Endothelial cell of umbilical vein (primary cell): ENCODE measurements at places on chromosomes 4 and X.

DNA sequence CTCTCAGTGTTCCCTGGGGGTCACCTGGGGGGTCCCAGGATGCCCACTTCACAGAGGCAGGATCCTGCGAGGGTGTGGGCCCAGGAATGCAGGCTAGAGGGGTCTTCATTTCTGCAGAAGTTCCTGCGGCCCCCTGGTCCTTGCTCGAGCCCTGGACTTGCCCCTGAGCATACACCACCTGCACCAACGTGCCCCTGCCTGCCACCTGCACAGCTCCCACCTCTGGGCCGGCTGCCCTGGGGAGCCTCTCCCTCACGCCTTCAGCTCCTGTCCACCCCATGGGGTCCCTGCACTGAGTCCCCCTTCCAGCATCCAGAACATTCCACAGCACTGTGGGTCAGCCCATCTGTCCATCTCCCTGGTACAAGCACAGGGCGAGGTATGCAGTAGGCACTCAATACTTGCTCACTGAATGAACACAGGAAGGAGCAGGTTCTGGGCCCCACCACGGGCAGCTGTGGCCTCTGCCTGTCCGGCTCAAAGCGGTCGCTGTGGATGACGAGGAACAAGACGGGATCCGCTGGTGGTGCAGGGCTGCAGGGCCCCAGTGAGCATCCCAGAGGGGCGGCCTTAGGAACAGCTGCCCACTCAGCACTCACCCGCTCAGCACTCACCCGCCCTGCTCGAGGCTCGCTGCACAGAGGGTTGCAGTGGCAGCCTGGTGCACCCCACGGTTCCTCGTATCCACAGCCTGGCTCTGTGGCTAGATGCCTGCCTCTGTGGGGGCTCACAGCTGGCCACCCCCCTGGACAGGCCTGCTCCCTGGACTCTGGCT lies 70.5 kb upstream of the MXD4 start:
- no peak for DNase-seq

DNA sequence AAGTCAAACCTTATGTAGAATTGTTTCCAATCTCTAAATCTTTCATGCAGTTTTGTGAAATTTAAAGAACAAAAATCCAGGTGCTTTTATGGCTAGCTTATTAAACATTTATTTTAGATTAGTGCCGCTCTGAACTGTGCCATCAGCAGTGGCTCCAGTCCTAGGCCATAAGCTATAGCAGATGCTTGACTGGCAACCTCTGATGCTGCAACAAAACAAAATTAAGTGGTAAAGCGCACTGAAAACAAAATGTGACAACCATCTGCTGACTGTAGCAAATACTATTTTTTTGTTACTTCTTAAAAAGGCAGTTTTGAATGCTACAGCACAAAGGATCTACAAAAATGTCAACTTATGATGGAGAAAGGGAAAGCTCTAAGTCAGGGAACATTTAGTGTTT lies 237.4 kb downstream of the DCLK2 start:
- no peak for DNase-seq

DNA sequence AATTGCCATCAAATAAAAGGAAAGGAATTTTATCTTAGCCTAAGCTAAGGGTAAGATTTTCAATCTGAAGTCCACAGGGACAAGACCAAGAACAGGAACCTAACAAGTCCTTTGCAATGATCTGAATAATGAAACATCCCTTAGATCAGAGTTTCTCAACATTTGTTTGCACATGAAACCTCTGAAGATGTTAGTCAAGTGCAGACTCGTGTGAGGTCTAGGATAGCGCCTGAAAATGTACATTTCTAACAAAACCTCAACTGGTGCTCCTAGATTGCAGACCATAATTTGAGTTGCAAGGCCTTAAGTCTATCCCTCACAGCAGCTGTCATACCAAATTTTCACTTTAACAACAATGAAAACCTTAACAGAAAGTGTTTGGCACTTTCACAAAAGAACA lies 337.6 kb downstream of the DMD start:
- DNase-seq, result no peak

GRCh38 chrX:134868771-134869495 lies 121.9 kb upstream of the SMIM10 start:
- DNase-seq, result peak; percentile 51

DNA sequence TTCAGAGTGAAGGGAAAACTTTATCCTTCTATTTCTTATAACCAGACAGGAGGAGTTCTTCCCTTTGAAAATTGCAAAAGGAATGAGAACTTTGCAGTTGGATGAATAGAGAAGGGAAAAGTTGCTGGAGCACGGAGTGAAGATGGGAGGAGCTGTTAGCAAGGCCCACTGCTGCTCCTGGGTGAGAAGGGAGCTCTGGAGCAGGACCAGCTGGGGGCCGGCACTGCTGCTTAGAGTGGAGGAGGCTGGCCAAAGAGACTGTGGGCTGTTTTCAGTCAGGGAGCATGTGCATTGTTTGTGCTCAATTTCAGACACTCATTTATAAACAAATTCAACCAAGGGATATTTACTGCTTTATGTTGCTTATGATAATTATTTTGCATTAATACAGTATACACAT lies 164.2 kb downstream of the STIM2 start:
- no peak for DNase-seq

- no peak for DNase-seq
These were observed 165.5 kb downstream of the KLF8 start for GRCh38 chrX:56397636-56398035.

DNA sequence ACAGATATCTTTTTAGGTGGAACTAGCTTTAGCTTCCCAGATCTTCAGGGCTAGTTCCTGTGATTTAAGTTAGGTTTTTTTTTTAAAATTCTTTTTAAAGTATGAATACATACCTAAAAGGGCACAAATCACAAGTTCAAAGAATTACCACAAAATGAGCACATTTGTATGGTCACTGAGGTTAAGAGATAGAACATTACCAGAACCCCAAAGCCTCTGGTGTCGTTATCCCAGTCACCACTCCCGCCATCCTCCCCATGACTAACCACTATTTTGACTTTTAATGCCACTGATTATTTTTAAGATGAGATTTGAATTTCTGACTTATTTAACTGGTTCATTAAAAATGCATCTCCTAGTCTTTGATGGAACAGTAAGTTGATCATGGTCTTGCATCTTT lies 5.4 kb downstream of the PGK1 start:
- DNase-seq, result no peak

DNA sequence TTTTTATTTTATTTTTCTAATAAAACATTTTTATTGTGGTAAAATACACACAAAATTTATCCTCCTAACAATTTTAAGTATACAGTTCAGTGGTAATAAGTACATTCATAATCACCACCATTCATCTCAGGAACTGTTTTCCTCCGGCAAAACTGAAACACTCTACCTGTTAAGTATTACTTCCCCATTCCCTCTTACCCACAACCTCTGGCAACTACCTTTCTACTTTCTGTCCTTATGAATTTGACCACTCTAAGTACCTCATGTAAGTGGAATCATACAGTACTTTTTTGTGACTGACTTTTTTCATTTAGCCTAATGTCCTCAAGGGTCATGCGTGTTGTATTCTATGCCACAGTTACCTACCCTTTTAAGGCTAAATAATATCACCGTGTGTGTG lies 21.1 kb upstream of the HSFX4 start:
- DNase-seq, result no peak

DNA sequence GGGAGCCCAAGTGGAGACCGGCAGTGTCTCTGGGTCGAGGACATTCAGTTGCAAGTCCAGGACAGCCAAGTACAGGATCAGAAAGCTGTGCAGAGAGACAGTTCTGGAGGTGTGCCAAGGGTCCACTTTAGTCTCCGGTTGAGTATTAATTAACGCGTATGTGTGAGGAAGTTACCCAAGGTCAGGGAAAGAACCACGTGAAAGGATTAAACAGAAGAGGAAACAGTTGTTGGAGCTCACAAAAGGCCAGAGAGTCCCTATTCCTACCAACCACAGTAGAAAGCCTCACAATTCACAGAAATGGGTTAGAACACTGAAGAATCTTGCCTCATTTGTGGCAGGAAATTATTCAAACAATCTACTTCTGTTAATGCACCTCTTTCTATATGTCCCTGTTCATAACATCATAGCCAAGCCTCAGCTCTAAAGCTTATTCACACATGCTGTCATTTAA lies 17.9 kb upstream of the NSUN7 start:
- DNase-seq, result peak; percentile 49

- DNase-seq, result no peak
These were observed 54.7 kb downstream of the DKK2 start for GRCh38 chr4:106981431-106981830.

DNA sequence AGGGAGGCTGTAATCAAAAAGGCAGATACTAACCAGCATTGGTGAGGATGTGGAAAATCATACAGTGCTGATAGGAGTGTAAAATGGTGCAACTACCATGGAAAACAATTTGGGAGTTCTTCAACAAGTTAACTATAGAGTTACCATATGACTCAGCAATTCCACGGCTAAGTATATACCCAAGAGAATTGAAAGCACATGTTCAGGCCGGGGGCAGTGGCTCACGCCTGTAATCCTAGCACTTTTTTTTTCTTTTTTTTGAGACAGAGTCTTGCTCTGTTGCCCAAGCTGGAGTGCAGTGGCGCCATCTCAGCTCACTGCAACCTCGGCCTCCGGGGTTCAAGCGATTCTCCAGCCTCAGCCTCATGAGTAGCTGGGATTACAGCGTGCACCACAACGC lies 15.0 kb upstream of the CD99L2 start:
- DNase-seq, result no peak

DNA sequence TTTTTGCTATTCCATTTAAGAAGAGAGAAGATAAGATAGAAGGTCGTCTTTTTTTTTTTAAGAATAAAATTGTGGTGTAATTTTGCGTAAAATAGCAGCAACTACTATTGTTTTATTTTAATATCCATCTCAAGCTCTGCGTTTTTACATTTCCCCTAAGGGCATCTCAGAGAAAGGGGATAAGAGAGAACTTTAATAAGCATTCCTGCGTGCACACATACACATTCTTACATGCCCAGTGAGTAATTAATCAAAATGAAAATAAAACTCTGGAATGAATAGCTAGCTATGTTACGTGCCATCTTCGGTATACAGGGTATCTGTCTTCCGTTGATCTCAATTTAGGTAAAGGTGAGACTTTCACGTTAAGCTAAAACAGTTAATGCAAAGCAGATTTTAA lies 200.3 kb upstream of the TENM3 start:
- DNase-seq, result no peak

GRCh38 chr4:41256131-41256739 lies 493 bp upstream of the UCHL1 start:
- no peak for DNase-seq
